ENCODE measurements at places on chromosomes 3 and 15. TPM values are rescaled to one million over a fixed set of nuclear protein-coding genes. Genes with fewer than 3 reads are reported as not detected.

- H3K4me1 ChIP-seq: no peaks in the 10 kb centered on the region
- H3K27ac ChIP-seq: no peak overlapping the region
- H3K4me3 ChIP-seq: no peak overlapping the region
- no peak for DNase-seq
- no peaks in the 10 kb centered on the region for H3K36me3 ChIP-seq
- H3K27me3 ChIP-seq: no peaks in the 10 kb centered on the region
Measured at GRCh38 chr3:135165260-135165659, 370.2 kb downstream of the EPHB1 start.

- H3K27me3 ChIP-seq: no peaks in the 10 kb centered on the region
- no peaks in the 10 kb centered on the region for H3K36me3 ChIP-seq
- no peak overlapping the region for H3K4me3 ChIP-seq
- peaks cover 14% of the 10 kb centered on the region for H3K4me1 ChIP-seq
- 0 out of 2 replicates have a peak overlapping the region, but pooled peaks have one; percentile 13 for H3K27ac ChIP-seq
Measured at GRCh38 chr15:39251413-39252133, 329.3 kb upstream of the THBS1 start.

The PRKCD gene
- 3.3 TPM for total RNA-seq

GRCh38 chr3:25385807-25386460 lies 42.1 kb upstream of the RARB start:
- H3K4me3 ChIP-seq: no peak overlapping the region
- no peak for DNase-seq
- H3K27ac ChIP-seq: no peak overlapping the region
- no peaks in the 10 kb centered on the region for H3K27me3 ChIP-seq

GRCh38 chr3:165440380-165440779 lies 244.2 kb upstream of the SLITRK3 start:
- H3K4me3 ChIP-seq: no peak overlapping the region
- no peak for DNase-seq
- no peaks in the 10 kb centered on the region for H3K4me1 ChIP-seq
- H3K36me3 ChIP-seq: no peaks in the 10 kb centered on the region
- no peaks in the 10 kb centered on the region for H3K27me3 ChIP-seq
- H3K27ac ChIP-seq: no peak overlapping the region

GRCh38 chr3:169836942-169837275 lies 24.2 kb upstream of the LRRC34 start:
- peak overlapping the region; percentile 4 for H3K27ac ChIP-seq
- no peaks in the 10 kb centered on the region for H3K27me3 ChIP-seq
- no peak overlapping the region for H3K4me3 ChIP-seq
- H3K36me3 ChIP-seq: no peaks in the 10 kb centered on the region

DNA sequence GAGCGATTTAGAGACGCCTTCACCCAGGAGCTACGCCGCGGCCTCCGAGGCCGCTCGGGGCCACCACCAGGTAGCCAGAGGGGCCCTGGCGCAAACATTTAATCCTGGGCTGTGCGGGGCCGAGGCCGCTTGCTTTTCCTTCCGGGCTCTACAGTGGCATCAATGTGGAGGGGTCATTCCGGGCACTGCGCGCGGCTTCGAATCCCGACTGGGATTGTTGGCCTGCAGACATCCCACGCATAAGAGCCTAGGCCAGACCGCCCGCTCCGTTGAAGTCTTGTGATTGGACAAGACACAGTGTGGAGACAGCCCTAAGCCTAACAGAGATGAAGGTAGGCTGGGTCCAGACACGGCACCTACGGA lies 568 bp upstream of the NCBP2 start:
- no peaks in the 10 kb centered on the region for H3K27me3 ChIP-seq
- H3K4me1 ChIP-seq: peaks cover 5% of the 10 kb centered on the region
- DNase-seq: no peak
- peak overlapping the region; percentile 78 for H3K4me3 ChIP-seq

GRCh38 chr3:179156775-179157174 lies 8.6 kb downstream of the PIK3CA start:
- no peak for DNase-seq
- no peak overlapping the region for H3K27ac ChIP-seq
- no peaks in the 10 kb centered on the region for H3K27me3 ChIP-seq

GRCh38 chr3:50815844-50816243 lies 141.1 kb downstream of the DOCK3 start:
- DNase-seq: no peak
- H3K4me1 ChIP-seq: no peaks in the 10 kb centered on the region
- H3K4me3 ChIP-seq: no peak overlapping the region
- no peaks in the 10 kb centered on the region for H3K36me3 ChIP-seq
- H3K27ac ChIP-seq: no peak overlapping the region
- no peaks in the 10 kb centered on the region for H3K27me3 ChIP-seq

DNA sequence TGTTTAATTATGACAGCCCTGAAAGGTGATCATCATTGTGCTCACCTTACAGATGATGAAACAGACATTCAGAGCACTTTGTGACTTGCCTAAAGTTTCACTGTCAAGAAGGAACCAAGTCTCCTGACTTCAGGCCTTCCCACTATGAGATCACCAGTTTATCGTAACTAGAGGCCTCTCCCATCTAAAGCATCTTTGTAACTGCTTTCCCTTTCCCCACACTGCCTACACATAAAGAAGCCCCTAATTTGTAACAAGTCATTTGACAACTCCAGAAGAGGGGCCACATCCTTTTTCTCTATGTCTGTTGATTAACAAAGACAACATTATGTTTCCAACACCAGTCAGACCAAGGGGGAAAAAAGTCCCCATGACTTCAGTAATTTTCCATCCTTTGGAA lies 1.1 kb downstream of the KLHL6 start:
- peaks cover 5% of the 10 kb centered on the region for H3K27me3 ChIP-seq
- no peak for DNase-seq
- H3K36me3 ChIP-seq: no peaks in the 10 kb centered on the region
- no peak overlapping the region for H3K27ac ChIP-seq
- H3K4me1 ChIP-seq: no peaks in the 10 kb centered on the region

The CRYGS gene
- 0.36 TPM for total RNA-seq

DNA sequence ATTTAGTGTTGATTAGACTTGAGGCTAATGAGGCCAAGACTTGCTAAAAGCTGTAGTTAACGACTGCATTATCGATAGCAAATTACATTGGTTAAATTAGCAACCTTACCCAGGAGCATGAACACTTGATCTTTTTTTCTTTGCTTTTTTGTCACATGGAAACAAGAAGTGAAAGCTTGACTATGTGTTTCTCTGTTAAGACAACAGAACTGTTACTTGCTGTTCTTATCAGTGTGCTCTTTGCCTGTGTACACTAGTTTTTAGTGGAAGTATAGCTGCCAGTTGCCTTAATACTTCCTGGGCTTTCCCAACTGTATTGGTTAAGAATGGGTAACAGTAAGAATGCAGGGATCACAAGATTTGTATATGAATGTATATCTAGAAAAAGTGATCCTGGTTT lies 625.5 kb downstream of the NAALADL2 start:
- H3K27me3 ChIP-seq: no peaks in the 10 kb centered on the region
- DNase-seq: no peak
- H3K4me1 ChIP-seq: no peaks in the 10 kb centered on the region

DNA sequence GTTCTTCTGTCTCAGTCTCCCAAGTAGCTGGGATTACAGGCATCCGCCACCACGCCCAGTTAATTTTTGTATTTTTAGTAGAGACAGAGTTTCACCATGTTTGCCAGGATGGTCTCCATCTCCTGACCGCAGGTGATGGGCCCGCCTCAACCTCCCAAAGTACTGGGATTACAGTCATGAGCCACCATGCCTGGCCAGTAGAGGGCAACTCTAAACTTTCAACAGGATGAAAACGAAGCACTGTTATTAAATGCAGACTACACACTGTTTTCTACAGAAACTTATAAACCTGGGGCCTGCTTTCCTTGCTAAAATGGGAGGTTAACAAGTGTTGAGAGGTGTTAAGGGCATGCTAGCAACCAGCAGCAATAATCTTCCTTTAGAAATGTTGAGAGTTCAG lies 7.6 kb downstream of the ARPC4 start:
- no peaks in the 10 kb centered on the region for H3K27me3 ChIP-seq
- H3K4me1 ChIP-seq: peaks cover 8% of the 10 kb centered on the region
- no peak overlapping the region for H3K27ac ChIP-seq
- no peak for DNase-seq
- H3K36me3 ChIP-seq: peaks cover 68% of the 10 kb centered on the region
- no peak overlapping the region for H3K4me3 ChIP-seq

- H3K27ac ChIP-seq: peak overlapping the region; percentile 73
- no peaks in the 10 kb centered on the region for H3K27me3 ChIP-seq
- H3K4me1 ChIP-seq: peaks cover 28% of the 10 kb centered on the region
- no peaks in the 10 kb centered on the region for H3K36me3 ChIP-seq
- peak; percentile 63 for DNase-seq
- H3K4me3 ChIP-seq: no peak overlapping the region
Measured at GRCh38 chr15:68606375-68606774, 27.6 kb downstream of the CORO2B start.

The ZBTB20 gene
- 13.3 TPM for total RNA-seq

The SLC6A1 gene
- total RNA-seq: not detected

The ROBO2 gene
- total RNA-seq: 14.5 TPM

DNA sequence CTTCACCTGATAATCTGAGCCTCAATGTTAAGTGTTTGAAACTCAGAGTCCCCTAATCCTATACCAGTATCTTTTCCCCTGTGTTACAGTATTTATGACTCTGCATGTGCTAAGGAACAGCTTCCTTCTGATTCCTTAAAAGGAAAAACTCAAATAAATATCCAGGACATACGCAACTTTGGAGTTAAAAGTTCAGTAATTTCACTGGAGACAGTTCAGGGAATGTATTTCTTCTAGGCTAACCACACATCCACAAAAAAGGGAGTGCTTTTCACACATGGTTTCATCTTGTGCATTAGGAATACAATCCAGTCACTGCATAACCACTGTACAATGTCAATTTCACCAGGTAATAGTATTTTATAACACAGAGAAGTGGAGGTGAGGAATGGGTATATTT lies 31.0 kb downstream of the PGBD4 start:
- no peak overlapping the region for H3K4me3 ChIP-seq
- H3K4me1 ChIP-seq: no peaks in the 10 kb centered on the region
- H3K27ac ChIP-seq: no peak overlapping the region
- peak; percentile 53 for DNase-seq
- no peaks in the 10 kb centered on the region for H3K36me3 ChIP-seq

DNA sequence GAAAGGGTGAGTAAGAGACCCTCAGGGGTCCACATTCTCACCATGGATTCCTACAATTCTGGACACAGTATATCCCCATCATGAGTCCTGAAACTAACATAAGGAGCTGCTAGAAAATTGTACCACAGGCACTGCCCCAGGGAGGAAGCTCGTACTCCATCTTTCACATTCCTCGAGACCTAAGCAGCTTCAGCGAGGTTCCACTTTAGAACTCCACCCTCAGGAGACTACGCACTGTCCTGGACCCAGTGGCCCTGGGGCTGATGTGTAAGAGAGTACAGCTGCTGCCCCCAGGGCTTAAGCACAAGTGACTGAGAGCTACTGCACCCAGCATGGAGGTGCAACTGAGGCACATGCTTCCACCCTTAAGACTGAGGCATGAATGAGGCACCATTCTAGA lies 352.5 kb downstream of the ZNF385D start:
- H3K36me3 ChIP-seq: no peaks in the 10 kb centered on the region
- no peaks in the 10 kb centered on the region for H3K4me1 ChIP-seq
- H3K27me3 ChIP-seq: no peaks in the 10 kb centered on the region
- no peak for DNase-seq
- H3K4me3 ChIP-seq: no peak overlapping the region
- no peak overlapping the region for H3K27ac ChIP-seq

The PAQR9 gene
- not detected for total RNA-seq

The ERICH6 gene
- not detected for total RNA-seq

The BTLA gene
- total RNA-seq: not detected

DNA sequence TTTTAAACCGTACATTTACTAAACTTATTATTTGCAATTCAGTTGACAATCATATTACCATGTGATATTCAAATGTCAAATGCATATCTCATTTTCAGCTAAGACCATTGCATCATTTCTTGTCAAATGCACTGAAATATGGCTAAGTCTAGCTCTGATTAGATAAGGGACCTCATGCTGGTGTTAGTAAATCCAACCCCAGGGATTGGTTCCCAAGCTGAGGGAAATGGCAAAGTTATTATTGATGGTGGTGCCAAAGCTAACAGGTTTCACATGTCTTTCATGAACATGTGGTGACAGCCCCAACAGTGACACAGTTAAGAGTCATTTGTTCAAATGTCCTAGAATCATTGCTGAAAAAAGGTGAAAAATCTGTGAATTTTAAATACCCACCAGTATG lies 641.1 kb downstream of the MECOM start:
- H3K27ac ChIP-seq: no peak overlapping the region
- no peak for DNase-seq
- no peaks in the 10 kb centered on the region for H3K36me3 ChIP-seq
- peaks cover 5% of the 10 kb centered on the region for H3K4me1 ChIP-seq

All from IMR-90 (cell line).